Dorsolateral prefrontal cortex (tissue), 122 donors: ENCODE measurements at places on chromosomes 6 and 20.

GRCh38 chr6:137240168-137240567 is 21.0 kb upstream of the IFNGR1 start:
- DNase-seq: no peak

DNA sequence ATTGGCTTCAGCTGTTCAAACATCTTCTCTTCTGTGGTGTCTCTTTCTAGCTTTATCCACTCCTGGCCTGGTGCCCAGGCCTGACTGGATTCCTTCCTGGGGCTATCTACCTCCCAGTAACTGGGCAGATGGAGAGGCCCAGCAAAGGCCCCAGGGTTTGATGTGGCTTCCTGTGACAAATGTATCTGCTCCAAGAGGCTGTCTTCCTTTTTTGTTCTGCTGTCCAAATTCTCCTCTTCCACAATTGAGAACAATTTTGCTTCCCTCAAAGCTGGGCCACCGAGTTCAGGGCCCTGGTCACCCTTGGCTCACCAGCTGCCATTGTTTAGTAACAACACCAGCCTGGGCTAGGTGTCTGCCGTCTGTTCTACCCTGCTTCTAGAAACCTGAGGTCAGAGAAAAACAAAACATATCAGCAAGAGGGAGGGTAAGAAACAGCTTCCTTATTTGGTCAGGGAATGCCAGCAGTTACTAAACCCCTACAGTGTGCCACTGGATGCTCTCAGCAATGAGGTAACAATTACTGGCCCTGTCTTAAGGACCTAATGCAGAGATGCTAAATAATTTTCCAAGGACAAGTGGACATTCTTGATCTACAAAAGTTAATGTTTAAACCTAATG is 3.9 kb downstream of the ZFP57 start:
- no peak for DNase-seq

- DNase-seq: no peak
Measured at GRCh38 chr6:51554029-51554428, 533.4 kb downstream of the PKHD1 start.

DNA sequence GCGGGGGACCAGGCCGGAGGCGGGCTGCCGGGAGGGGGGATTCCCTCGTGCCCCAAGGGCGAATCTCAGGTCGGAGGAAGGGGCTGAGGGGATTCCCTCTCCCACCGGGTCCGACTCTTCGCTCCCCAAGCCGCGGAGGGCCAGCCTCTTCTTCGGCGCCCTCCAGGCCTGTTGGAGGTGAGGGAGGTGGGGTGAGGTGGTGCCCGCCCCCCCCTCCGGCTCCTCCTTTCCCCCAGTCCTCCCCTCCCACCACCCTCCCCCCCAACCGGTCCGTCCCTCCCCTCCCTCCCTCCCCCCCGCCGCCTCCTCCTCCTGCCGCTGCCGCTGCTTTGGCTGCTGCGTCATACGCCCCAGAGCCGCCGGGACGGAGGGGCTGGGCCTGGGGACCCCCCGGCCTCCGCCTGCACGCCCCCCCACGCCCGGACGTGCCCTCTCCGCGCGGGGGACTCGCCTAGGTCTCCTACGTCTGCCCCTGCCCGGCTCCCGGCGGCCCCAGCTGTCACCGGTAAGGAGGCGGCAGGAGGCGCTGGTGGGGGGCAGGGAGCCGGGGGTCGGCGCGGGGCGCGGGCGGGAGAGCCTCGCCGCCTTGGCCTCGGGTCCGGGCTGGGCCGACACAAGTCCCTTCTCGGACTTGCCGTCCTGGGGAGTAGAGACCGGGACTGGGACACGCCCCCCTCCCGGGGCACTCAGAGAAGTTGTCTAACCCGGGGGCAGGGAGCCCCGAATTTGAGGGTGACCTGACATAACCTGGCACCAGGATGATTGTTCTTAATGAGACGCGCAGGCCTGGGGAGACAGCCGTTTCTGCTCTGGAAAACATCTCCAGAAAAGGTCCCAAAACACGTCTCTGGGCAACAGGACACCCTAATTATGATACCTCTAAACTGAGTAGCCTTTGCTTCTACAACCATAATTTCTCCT is at the start of gene PHF1:
Gene PHF1, plus strand, starts transcription at position 304 of the 921 bp plus-strand sequence. CDS start 1,250 bp downstream, outside the sequence.
- peak; percentile 27 for DNase-seq

- DNase-seq: no peak
Measured at GRCh38 chr20:8633366-8633765, 435.5 kb upstream of the PLCB4 start.

- DNase-seq: no peak
Measured at GRCh38 chr6:166774292-166774691, 147.2 kb upstream of the RPS6KA2 start.

- DNase-seq: no peak
Measured at GRCh38 chr20:19473922-19474286, 261.5 kb downstream of the SLC24A3 start.

DNA sequence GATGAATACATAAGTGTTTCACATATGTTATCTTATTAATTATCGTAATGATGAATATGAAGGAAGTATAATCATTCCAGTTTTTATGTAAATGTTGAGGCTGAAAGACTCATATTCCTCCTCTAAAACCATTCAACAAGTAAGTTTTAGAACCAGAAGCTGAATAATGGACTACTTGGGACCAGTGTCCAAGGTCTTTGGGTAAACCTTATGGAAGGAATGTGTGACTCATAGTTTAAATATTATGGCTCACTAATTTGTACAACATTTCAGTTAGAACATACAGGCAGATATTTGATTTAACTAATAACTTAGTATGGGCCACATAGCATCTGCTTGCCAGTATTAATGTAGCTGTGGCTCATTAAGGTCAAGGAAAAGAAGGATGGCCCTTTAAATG is 209.6 kb downstream of the TFAP2B start:
- DNase-seq: no peak

DNA sequence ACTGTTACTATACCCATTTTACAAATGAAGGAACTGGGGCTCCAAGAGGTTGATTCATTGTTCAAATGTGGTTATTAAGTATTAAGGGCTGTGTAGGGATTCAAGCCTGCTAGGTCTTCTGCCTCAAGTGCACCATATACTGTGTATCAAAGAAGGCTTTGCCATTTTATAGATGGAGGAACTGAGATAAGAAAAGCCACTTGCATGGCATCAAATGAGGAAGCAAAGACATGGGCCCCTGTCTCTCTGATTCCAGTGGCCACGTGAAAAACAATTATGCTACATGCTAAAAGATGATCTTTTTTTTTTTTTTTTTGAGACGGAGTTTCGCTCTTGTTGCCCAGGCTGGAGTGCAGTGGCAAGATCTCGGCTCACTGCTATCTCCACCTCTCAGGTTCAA is 67.0 kb downstream of the TMEM200A start:
- DNase-seq: no peak

DNA sequence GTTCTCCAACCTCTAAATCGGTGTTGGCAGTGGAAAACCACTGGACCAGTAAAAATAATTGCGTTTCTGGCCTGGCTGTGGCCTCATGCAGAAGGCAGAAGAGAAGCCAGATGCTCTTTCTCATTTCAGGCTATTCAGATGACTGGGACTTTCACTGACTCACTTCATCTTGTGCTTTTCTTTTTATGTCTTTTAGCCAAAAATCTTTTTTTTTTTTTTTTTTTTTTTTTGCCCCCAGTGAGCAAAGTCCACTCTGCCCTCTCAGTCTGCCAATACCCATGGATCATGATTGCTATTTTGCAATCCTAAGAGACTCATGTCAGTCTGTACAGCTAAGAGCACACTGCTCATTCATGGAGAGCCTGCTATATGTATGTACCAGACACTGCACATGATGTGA is 962.5 kb downstream of the KIF16B start:
- DNase-seq: no peak

DNA sequence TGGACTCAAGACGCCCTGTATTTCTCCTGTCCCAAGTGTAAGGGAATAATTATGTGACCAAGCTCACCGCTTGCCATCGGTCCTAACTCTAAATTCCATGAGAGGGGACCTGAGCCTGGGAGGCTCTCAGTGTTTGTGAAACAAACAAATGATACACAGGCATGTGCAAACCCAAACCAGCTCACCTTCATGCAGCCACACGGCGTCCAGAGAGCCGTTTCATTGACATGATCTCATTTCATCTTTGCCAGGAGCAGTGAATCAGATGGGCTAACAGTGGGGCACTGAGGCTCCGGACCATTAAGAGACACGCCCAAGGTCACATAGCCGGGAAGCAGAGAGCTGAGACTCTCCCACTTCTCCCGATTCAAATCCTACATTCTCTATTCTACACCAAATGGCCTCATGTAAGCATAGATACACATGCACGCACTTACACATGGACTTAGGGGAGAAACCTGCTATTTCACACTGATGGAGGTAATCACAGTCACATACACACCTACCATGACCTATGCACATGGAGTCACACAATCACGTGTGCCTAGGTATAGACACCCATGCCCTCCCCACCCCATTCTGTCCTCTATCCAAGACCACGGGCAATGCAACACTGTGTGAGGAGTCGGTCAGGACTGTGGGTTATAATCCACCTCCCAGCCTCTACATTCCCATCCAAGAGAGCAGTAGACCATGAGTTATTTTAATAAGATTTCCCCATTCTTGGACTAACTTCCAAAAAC is 1.1 kb downstream of the BNIP5 start:
- DNase-seq: no peak

- no peak for DNase-seq
Measured at GRCh38 chr6:158027590-158028285, 46.1 kb downstream of the SYNJ2 start.

GRCh38 chr6:12165722-12166280 is 124.4 kb upstream of the EDN1 start:
- DNase-seq: no peak

DNA sequence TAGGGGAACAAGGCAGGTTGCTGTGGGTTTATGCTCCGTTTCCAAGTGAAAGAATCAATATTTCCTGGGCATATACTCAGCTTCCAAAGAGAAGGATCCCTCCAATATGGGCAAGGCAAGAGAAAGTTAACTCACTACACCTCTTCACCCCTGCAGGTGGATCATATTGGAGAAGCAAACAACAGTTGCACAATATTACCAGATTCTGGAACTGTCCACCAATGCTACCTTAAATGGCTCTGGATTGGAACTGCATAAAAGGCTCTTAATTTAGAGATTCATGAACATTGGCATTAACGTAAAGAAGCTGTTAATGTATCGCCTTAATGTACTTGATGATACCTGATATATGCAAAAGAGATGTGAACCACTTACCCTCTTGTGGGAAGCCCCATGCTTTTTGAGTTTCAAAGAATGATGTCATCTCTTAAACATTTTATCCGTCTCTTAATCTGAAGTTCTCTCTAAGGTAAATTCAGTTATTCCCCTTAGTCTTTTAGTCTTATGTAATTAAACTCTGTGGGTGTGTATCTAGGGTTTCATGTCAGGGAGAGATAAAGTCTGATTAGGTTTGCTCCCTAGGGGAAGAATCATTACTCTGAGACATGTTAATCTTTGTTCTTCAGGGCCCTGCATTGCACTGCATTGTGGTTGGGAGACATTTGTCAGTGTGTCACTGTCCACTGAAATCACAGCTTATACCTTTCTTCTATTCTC is 99.5 kb downstream of the PHACTR1 start:
- DNase-seq: no peak

GRCh38 chr6:90458353-90459224 is 128.3 kb downstream of the MAP3K7 start:
- DNase-seq: no peak

- DNase-seq: no peak
Measured at GRCh38 chr20:58570204-58570859, 55.1 kb upstream of the APCDD1L start.

GRCh38 chr6:138036111-138036510 is 71.1 kb downstream of the PERP start:
- no peak for DNase-seq

DNA sequence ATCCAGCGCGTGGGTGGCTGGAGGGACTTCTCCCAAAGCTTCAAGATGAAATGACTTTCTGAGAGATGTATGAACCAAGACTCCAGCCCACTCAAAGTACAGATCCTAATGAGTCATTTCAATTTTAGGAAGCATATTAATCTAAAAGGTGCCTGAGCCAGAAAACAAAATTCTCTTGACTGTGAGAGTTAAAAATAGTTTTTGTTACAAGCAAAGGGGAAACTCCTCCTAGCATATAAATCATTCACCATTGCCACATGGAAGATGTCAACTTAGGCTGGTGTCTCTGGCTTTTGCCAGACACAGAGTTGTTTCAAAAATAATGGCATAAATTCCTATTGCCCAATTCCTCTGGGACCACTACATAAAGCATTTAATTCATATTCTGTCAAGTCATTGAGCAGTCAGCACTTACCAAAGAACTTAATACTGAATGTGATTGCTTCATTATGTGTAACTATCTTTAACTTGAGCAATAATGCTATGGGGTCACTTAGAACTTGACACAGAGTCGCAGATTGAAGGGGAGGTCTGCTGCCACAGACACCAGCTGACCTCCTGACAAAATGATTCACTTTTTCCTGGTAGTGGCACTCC is 280.6 kb downstream of the SLC35F1 start:
- no peak for DNase-seq
